ENCODE measurements at places on chromosomes 6 and 20.

DNA sequence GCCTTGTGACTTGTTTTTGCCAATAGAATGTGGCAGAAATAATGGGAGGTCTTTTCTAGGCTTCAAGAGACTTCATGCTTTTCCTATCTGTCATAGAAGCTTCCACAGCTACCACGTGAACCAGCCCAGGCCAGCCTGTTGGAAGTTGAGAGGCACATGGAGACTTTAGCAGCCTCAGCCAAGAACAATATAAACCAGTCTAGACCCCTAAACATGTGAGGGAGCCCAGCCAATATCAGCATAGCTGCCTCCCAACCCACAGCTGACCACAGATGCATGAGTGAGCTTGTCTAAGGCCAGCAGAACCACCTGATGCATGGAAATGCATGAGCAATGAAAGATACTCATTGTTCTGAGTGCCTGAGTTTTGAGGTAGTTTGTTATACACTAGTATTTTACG lies 540.7 kb upstream of the BTBD3 start:
- no peak for DNase-seq

DNA sequence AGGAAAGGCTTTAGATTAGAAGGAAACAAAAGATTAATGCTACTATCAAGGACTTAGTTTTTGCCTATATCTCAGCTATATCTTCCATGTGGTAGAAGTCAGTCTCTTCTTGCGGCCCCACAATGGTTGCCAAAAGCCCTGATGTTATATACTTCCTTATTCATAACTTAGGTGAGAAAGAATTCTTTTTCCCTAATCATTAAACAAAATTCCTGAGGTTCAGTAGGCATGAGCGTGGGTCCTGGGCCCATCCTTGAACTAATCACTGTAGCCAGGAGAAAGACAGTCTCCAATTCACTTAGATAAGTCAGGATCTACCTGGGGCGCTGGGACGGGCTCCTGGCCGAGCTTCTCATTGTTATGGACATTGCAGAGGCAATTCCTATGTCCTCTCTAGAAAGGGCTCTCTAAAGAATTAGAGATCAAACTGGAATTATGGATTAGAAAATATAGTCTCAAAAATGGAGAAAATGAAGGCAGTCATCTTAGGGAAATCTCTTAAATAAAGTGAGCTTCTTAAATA lies 134.3 kb downstream of the KIF6 start:
- no peak for DNase-seq

GRCh38 chr6:30480536-30481156 lies 8.7 kb upstream of the HLA-E start:
- DNase-seq = peak; percentile 63

DNA sequence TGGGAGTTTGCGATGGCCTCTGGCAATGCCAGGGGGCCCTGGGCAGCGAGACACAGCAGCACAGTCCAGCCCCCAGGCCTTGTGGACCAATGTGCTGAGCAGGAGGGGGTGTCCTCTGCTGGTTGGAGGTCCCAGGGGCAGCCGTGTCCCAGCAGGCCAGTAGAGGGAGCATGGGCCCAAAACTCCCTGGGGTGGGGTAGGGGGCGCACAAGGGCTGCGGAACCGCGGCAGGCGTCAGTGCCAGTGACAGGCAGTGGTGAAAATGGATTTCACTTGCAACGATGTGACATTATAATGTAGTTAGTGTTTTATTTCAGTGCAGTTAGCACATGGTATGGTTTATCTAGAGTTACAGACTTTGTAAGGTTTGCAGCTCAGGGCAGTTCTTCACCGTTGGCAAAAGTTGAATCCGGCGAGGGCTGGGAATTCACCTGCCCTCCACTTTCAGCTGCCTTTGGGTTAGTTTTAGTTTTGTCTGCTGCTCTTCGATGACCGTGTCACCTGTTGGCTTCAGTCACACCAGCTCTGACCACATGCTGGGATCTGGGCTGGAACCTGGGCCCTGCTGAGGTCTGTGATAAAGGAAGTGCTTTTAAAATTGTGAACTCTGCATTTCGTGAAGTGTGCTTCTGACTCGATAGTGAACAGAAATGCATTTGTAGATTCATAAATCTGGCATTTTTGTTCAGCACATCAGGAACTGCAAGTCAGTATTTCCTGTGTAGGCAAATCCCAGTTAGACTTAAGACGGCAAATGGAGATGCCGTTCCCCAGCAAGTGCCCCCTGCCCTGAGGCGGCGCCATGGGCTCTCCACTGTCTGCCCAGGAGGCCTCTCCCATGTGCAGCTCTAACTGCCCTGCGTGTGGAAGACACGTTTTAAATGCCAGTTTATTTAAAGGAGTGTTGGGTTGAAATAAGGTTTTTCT lies 46.8 kb downstream of the PYGB start:
- DNase-seq = peak; percentile 71

- DNase-seq = no peak
Observed at GRCh38 chr6:17712576-17712975, 5.9 kb upstream of the NUP153 start.

- no peak for DNase-seq
Observed at GRCh38 chr6:131854803-131855202, 47.0 kb downstream of the ENPP1 start.

GRCh38 chr6:138330763-138331162 lies 46.9 kb upstream of the SMIM28 start:
- no peak for DNase-seq

DNA sequence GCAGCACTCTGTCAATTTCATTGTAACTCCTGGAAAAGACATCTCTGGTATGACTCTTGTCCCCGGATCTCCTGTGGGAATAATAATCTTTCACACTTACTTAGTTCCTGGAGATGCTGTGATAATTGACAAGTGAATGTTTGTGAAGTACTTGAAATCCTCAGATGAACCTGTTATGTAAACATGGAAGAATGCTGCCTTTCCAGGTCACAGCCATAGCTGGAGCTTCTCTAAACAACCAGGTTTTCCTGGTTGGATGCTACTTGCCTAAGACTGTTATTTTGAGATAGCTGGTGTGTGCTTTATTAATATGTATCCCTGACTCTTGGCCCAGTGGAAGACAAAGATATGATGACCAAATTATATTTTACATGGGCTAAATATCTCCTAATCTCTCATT lies 228.6 kb downstream of the KCNQ5 start:
- DNase-seq = no peak

DNA sequence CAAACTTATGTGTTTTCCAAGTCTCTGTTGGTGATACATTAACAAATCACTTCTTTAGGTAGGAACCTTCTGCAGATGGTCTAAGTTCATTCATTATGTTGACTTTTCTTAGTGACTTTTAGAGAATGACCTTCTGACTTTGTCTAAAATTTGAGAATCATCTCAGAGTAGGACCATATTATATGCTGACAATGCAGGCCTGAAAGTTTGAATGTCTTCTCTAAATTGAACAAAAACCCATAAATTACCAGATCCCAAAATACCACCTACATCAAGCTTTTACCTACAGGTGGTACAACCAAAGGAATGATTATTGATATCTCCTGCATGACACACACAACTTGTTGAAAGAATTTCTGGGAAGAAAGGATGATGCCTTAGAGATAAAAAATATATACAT lies 191.5 kb downstream of the SOD2 start:
- no peak for DNase-seq

GRCh38 chr6:21836772-21837425 lies 243.3 kb downstream of the SOX4 start:
- no peak for DNase-seq

DNA sequence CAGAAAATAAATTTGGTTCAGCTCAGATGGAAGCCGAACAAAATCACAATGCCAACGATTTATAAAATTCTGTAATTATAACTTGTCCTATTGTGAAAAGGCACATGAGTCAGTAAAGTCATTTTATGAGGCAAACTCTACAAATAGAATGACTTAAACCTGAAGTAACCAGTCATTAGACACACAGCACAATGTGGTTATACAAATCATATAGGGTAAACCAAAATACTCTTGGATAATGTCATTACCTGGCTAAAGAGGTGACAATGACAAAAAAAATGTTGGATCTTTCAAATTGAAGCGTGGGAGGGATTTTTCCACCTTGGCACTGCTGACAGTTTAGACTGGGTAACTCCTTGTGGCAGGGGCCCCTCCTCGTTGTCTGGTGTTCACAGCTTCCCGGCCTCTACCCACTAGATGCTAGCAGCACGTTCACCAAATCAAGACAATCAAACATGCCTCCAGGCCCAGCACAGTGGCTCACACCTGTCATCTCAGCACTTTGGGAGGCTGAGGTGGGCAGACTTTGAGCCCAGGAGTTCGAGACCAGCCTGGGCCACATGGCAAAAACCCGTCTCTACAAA lies 5.0 kb downstream of the ANKRD60 start:
- no peak for DNase-seq

DNA sequence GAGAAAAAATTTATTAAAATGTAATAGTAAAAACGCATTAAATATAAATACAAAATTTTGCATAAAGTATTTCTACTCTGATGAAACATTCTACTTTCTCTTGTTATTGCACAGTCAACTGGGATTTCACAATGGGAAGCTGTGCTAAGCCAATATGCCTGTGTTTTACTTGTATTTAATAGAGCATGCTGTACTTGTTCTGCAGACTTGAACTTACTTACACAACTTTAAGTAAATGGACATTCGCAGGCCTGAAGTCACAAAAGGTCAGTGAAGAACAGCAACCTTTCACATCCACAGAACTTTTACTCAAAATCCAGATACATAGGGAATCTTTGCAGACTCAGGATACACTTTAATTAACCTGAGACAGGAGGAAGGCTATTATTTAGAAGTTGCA lies 409.5 kb downstream of the BTBD3 start:
- no peak for DNase-seq

DNA sequence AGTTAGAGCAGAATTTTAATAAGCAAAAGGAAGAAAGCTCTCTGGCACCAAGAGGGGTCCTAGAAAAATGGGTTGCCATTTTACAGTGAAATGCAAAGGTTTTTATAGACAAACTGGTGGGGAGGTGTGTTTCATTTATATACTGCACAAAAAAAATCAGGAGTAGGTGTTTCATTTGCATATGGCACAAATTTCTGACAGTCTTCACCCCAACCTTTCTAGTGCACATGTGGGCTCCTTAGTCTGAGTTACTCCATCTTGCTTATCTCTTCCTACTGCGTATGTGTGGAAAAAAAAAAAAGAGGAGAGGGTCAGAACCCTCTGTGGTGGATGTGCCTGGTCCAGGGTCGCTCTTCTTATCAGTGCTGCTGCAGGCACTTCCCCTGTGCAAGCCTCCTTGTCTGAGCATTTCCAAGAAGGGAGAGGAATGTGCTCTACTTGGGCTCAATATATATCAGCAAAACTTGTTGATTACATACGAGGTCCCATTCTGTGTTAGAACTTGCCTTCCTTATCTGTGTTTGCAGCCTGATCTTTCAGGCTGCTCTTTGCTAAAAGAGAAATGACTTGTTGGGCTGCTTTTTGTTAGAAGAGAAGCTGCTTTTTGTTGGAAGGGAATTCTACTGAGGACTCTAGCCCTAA lies 59.0 kb upstream of the MRAP2 start:
- DNase-seq = no peak

DNA sequence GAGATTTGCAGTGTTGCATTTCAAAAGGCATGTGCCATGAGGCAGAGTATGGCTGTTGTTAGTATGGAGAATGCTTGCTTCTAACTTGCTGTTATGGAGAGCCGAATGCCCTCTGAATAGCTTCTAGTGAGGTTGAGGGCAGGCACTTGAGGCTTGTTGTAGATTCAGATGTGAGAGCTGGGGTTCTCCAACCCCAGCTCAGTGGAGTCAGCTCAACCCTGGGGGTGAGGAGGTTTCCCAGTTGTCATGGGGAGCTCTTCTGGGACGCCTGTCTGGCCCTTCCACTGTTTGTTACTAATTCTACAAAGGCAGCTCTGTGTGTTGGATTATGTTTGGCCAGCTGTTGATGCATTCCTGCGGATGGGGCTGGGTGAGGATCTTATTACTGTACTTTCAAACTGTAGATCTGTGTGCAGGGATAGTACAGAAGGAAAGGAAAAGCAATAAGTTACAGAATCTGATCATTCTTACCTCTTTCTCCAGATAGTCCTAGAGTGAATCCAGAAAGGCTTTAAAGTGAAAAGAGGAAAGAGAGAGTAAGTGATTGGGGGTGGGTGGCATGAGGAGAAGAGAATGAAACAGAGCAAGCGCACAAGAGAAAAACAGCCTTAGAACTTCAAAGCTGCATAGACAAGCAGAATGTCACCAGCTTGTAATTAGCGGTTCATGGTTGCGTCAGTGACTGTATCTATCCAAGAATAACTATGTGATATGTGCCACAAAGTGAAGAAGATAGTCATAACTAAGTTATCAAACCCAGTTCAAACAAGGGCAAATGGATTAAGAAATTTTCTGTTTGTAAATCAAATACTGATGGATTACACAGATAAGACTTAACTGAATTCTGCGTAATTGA lies 148.7 kb downstream of the PRL start:
- DNase-seq = no peak

DNA sequence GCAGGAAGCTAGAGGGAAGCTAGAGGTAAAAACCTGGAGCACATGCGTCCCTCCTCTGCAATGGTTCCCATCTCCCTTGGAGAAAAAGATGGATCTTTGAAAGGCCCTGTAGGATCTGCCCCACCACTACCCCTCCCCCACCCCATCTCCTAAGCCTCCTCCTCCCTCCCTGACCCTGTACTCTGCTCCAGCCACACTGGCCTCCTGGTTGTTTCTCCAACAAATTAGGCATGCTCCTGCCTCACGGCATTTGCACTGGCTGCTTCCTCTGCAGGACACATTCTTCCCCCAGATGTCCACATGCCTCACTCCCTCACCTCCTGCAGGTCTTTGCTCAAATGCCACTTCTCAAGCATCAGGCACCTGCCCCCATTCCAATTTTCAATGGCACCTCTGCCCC lies 45.5 kb downstream of the UBE2V1 start:
- no peak for DNase-seq

GRCh38 chr20:4685923-4686221 lies 35.8 kb upstream of the PRND start:
- no peak for DNase-seq

GRCh38 chr20:4111440-4112411 lies 96.4 kb upstream of the RNF24 start:
- no peak for DNase-seq

- DNase-seq = no peak
Observed at GRCh38 chr6:145483191-145483996, 251.9 kb downstream of the EPM2A start.

GRCh38 chr20:58568483-58569240 lies 53.5 kb upstream of the APCDD1L start:
- DNase-seq = no peak

GRCh38 chr6:35977308-35977707 lies 47.1 kb downstream of the SLC26A8 start:
- DNase-seq = no peak

GRCh38 chr6:167136376-167136775 lies 13.5 kb downstream of the CCR6 start:
- DNase-seq = peak; percentile 25

GRCh38 chr6:170164271-170164900 lies 126.5 kb downstream of the DLL1 start:
- DNase-seq = no peak

DNA sequence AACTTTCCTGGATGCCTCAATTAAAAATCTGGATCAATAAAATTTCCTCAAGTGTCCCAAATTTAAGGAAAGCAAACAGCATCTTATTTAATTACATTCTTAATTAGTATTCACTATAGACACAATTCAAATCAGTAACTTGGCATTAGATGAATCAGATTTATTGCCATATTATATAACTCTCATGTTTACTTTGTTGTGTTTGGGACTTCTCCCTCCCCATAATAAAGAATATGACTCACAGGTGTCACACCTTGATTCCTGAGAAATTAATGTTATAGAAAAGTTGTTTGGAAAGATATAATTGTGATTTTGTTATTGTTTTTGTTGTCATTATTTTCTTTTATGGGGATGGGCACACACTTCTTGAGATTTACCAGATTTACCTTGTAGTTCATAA lies 18.4 kb downstream of the EYA4 start:
- DNase-seq = no peak

Measured in suppressor macrophage treated with lipopolysaccharide for 4 hours (primary cell).